ENCODE measurements at places on chromosomes 1 and 21.

- DNase-seq: no peak
Measured at GRCh38 chr1:211811126-211811525, 19.4 kb downstream of the LPGAT1 start.

GRCh38 chr1:8448911-8449661 is 131.2 kb downstream of the SLC45A1 start:
- DNase-seq: no peak

DNA sequence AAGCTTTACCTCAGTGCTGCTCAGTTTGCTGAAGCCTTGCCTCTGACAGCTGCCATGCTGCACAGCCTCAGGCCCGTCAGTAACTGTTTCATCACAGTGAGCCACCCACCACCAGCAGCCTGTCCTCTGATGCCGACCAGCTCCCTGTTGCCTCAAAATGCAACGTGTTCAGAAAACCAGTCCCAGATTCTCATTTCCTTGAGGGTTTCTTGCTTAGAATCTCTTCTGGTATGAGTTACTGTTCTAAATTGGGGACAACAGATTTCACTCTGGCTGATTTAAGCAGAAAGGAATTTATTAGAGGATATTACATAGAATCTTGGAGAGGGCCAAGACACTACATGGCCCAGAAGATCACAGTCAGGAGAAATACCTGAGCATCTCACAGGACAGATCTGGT is 11.0 kb downstream of the UBL4B start:
- no peak for DNase-seq

DNA sequence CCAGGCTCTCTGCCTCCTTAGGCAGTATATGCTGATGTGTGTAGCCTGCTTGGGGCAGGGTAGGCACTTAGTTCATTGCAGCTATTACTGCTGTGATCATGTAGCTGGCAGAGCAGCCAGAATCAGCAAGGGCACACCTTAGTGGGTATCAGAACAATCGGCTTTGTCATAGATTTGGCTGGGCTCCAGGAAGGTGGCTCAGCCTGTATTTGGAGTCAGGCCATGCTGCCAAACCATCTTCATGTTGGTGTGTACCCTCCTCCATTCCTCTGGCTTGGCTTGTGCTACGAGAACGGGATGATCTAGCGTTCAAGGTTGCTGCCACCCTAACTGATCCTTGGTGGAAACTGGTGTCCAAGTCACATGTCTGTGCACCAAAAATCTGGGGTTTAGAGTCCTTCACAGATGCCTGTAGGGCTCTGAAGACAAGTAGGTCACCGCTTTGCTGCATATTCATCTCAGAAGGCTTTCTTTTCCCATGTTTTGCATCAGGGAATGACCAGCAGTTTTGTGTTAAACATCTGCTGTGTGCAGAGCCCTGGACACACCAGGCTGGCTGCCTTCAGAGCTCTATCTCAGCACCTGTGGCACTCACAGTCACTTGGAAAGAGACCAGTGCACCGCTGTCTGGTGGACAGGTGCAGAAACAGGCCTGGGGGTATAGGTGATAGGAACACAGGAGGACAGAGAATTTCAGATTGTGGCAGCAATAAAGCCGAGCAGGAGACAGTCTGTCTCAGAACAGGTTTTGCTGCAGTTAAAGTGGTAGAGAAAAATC is 23.7 kb downstream of the VANGL1 start:
- no peak for DNase-seq

- DNase-seq: peak; percentile 53
Measured at GRCh38 chr1:26127235-26128163, 15.9 kb downstream of the PDIK1L start.

GRCh38 chr1:106534612-106535011 is 521.9 kb upstream of the PRMT6 start:
- no peak for DNase-seq

GRCh38 chr1:200405264-200405663 is 4.6 kb downstream of the ZNF281 start:
- DNase-seq: peak; percentile 70

GRCh38 chr1:31776516-31776915 is 12.4 kb upstream of the ADGRB2 start:
- DNase-seq: no peak

- no peak for DNase-seq
Measured at GRCh38 chr1:173856903-173857302, 10.9 kb downstream of the GAS5 start.

DNA sequence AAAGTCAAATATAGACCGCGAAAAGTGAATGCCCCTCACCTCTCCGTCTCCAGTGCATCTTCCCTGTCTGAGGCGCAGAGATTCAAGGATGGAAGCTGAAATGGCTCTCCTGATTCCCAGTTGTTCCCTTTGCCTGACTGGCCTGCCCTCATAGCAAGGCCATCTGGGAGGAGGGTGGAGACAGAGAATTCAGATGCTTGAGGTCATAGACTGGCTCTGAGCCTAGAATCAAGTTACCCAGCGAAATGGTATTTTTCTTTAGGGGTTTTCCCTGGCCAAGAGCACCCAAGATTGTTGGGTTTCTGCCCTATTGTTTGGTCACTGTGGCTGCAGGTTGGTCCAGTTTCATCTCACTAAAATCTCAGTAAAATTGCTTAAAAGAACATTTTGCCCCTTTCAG is 7.2 kb downstream of the METTL13 start:
- DNase-seq: no peak

DNA sequence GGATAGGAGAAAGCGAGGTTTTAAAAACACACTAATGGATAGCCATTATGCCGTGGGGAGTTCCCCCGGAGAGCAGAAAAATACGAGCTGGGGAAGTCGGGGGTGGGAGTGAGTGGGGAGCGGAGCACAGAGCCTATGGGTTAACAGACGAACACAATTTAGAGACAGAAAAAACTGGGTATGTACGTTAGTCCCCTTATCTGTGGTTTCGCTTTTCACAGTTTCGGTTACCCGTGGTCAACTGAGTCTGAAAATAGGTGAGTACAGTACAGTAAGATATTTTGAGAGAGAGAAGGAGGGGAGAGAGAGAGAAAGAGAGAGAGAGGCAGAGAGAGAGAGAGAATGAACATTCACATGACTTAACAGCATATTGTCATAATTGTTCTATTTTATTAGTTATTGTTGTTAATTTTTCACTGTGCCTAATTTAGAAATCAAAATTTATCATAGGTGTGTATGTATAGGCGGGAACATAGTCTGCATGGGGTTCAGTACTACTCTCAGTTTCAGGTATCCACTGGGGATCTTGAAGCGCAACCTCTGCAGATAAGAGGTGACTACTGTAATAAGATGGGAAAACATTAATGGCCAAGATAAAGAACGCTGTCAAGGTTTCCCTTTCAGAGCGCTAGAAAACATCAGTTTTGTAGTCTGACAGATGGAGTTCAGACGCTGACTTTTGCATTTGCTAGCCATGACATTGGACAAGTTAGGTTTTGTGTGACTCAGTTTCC is 125.6 kb upstream of the LMO4 start:
- no peak for DNase-seq

DNA sequence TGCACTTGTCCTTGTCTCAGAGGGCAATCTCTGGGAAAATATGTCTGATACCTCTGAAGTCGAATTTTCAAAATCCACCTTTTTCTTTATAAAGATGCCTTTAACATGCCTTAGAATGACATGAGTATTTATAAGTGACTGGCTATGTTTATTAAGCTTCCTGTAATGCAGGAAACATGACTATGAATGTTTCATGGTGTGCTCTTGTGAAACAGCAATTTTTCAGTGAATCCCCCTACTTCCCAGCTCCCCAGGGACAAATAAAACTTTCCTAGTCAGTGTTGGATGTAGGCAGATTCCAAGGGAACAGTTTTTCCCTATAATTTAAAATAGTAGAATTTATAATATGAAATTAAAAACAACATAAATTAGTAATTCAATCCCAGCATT is 437.0 kb downstream of the LMO4 start:
- no peak for DNase-seq

GRCh38 chr1:26370591-26371382 is 1.8 kb downstream of the ZNF683 start:
- DNase-seq: no peak

GRCh38 chr21:36454093-36454531 is 25.8 kb downstream of the CLDN14 start:
- no peak for DNase-seq

- no peak for DNase-seq
Measured at GRCh38 chr1:40663324-40664166, 1.9 kb downstream of the RIMS3 start.

DNA sequence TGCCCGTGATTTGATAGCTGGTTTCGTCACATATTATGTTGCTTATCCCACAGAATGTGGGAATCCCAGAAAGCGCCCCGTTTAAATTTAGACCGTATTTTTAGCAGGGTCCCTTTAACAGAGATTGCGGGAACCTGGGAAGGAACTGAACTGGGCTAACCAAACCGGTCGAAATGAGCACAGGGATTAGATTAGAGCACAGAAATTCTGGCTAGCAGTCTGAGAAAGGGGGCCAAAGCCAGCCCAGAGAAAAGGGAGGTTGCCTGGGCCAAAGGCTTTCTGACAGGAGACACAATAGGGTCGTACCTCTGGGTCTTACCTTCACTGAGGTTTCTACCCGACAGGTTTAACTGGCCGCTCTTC is 327 bp downstream of the LRRC40 start:
- DNase-seq: no peak

DNA sequence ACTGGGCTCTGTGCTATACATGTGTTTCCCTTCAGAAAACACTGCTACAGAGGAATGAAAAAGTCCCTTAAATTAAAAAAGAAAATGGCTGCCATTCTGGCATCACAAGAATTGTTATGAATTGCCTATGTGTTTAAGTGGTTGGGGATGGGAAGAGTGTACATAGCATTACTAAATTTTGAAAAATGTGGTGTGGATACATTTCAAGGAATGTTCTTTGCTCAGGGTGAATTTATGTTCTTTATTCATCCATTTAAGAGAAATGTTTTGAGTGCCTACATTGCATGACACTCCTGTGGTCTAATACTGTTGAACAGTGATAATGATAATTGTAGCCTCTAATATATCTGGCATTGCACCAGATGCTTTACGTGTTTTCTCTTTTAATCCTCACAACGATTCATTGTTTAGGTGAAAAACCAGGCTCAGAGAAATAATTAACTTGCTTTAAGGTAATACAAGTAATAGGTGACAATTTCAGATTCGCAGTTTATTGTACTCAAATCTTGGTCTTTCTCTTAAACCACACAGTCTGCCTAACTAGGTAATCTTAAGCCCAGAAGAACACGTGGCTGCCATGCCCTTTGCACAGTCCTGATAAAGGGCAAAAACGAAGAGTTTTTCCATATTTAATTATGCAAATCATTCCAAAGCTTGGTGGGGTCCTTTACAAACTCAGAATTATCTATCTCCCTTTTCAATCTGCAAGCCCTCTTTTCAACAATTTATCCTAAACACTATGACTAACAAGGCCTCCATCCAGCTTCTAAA is 31.5 kb downstream of the DPT start:
- DNase-seq: no peak

- DNase-seq: no peak
Measured at GRCh38 chr1:29209173-29209572, 21.6 kb downstream of the MECR start.

GRCh38 chr1:99784143-99784542 is 17.7 kb upstream of the FRRS1 start:
- no peak for DNase-seq

DNA sequence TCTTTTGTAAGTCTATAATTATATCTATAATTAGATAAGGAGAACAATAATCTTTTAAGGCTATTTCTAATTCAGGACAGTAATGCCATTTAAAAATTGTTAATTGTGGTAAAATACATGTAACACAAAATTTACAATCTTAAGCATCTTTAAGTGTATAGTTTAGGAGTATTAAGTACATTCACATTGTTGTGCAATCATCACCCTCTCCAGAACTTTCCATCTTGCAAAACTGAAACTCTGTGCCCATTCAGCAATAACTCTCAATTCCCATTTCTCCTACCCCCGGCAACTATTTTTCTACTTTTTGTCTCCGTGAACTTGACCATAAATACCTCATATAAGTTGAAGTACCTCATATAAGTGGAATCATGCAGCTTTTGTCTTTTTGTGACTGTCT is 93.9 kb upstream of the KCNA3 start:
- DNase-seq: peak; percentile 13

DNA sequence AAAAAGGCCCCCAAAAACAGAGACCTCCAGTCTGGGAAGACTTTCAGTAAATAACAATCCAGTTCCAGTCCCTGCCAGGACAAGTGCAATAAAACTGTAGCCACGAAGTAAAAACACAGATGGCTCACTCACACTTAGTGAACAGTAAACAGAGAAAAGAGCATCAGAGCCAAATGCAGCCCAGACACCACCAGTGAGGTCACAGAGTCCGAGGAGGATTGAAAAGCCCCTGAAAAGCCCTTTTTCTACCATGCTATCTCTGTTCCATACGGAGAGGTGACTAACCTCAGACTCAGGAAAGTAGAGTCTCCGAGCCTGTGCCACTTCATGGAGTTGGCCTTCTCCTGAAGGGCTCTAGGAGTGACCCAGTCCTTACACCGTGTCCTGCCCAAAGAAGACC is 84.5 kb downstream of the COLGALT2 start:
- no peak for DNase-seq
